ENCODE measurements at places on chromosomes 7 and 10. TPM values are rescaled to one million over a fixed set of nuclear protein-coding genes. Genes with fewer than 3 reads are reported as not detected.

Gene NUTM2A
- total RNA-seq: 1.2 TPM

Gene PLA2G12B
- total RNA-seq: not detected

Gene GOLGA7B
- 11.9 TPM for total RNA-seq

Gene PHYHIPL
- total RNA-seq: 42.4 TPM

Gene MINPP1
- total RNA-seq: 25.1 TPM

Gene ARHGEF5
- 1.4 TPM for total RNA-seq

Gene TNKS2
- 151 TPM for total RNA-seq

All from occipital lobe (tissue), 3 donors.